BE2C (cell line): ENCODE measurements at places on chromosomes 7 and 10.

DNA sequence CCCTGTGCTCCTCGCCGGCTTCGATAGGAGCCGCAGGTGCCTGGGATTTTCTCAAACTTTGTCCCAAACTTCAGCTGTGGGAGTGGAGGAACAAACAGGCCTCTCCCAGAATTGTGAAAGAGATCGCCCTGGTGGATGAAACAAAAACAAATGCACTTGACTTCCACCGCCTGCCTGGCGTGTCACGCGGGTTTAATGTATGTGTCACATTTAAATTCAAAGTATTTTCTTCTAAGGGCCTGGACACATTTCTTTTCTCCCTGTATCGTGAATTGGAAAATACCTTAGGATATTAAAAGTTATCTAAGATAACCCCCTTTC is 694 bp upstream of the WASL start:
- DNase-seq: no peak

- peak; percentile 80 for DNase-seq
Measured at GRCh38 chr7:35519971-35520809, 174.7 kb downstream of the HERPUD2 start.

DNA sequence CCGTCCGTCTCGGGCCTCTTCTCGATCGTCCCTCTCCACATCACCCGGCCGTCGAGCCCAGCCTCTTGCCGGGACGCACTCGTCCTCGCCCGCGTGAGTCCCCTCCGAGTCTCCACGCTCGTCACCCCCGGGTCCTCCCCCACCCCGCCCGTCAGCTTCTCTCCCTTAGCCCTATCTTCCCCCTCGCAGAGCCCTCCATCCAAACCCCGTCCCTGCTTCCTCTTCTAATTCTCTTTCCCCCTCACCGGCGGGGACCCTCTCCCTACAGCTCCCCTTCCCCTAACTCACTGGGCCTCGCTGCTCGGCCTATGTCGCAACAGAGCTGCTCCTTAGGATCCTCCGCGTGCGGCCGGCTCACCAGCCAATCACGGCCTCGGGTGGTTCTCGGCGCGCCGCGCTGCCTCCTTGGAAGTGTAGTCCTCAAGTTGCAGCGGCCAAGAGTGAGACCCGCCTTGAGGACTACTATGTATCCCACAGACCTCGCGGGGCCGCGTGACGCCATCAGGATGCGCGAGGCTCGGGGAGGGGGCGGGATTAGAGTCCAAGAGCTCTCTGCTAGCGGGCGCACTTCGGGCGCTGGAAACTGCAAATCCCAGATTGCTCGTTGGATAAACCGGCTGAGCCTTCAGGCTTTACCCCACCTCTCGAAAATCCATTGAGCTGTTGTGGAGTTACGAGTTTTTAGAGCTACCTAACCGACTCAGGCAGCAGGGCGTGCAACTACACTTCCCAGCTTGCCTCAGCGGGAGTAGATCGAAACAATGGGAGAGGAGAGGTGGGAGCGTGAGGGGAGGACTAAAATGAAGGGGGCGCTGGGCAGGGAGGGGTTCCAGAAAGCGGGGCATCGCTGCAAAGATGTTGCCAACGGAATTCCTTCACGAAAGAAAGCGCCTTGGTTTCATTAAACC is at the start of gene ABCF2:
Gene ABCF2 (minus strand): TSS at position 331 of the 908 bp plus-strand sequence. CDS start 747 bp downstream, outside the sequence.
- DNase-seq: peak; percentile 99

- DNase-seq: no peak
Measured at GRCh38 chr10:127276794-127277462, 80.5 kb upstream of the INSYN2A start.

- no peak for DNase-seq
Measured at GRCh38 chr7:140074780-140075179, 12.0 kb upstream of the PARP12 start.

DNA sequence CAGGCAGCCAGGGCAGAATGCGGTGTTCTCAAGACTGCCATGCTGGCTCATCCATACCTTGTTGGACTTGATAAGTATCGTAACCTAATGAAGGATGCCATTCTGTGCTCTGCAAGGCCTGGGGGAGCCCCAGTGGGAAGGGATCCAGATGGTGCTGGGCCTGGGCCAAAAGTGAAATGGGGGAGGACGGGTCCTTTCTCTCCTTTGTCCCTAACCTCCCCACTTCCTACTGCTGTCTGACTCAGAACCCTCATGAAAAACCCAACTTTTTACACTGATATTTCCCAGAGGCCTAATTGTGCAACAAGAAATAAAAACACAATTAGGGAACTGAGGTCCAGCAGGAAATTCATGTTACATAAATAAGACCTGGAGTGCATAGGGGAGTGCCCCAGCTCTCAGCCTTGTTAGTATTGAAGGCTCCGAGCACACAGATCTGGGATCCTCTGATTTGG is 193.7 kb upstream of the SVIL start:
- no peak for DNase-seq

DNA sequence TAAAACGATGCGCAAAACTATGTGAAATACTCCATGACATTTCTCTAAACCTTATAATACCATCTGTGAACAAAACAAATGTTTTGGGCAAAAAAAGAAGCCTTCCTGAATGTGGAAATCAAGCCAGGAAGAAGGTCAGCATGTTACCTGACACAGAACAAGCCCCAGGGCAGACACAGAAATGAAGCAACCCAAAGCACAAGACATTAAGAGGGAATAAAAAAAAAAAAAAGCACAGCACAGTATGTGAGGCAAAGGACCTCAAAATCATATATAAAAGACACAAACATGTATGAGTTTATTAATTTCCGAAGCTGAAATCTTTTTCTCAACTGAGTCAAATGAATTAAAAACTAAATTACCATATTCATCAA is 161.8 kb downstream of the SKIDA1 start:
- no peak for DNase-seq

- no peak for DNase-seq
Measured at GRCh38 chr7:36185756-36186155, 32.7 kb downstream of the EEPD1 start.

GRCh38 chr7:139993169-139993568 is 69.6 kb downstream of the PARP12 start:
- DNase-seq: no peak

- no peak for DNase-seq
Measured at GRCh38 chr7:88355011-88355410, 48.3 kb upstream of the STEAP4 start.

DNA sequence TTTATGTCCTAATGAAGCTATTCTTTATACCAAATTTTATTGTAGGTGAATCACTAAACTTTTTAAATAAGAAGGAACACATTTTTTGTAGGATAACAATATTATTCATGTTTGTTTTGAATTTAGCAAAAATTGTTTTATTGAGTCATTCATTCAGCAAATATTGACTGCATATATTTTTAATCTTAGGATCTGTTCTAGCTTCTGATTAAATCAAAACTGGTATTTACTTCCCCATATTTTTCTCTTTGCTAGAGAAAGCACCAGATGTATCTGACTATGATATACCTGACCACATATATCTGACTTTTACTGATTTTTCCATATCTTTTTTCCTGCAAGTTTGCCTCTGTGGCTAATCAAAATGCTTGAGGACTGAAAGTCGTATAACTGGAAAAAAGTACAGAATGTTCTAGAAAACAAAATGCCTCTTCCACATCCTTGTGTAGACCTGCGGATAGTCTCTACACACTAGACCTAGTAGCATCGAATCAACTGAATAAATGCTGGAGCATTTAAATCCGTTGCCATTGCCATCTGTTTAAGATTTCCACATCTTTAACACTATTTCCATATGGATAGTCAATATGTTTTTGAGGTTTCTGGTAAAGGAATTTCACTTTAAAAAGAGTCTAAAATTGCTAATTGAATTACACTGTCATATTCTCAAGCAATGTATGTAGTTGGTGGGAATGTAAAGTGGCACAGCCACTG is 594.7 kb downstream of the KCNMA1 start:
- DNase-seq: no peak

DNA sequence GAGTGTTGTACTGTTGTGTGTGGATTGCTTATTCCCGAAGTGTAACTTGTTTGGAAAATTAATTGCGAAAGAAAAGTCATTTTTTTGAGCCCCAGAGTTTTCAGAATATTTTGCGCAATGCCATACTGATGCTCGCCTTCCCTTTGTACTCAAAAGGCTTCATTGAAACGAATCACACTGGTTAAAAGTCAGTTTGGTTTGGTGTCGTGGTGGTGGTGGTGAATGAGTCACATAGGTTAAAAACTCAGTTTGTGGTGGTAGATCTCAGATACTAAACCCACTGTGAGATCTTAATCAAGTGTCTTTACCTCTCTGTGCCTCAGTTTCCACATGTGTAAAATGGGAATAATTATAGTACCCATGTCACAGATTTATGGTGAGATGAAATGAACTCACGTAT is 61.1 kb upstream of the IL6 start:
- no peak for DNase-seq

GRCh38 chr7:105462765-105463420 is 59.2 kb downstream of the PUS7 start:
- no peak for DNase-seq

- DNase-seq: no peak
Measured at GRCh38 chr7:135366843-135367508, 133.3 kb downstream of the STRA8 start.

- no peak for DNase-seq
Measured at GRCh38 chr7:125561006-125561405, 631.4 kb upstream of the POT1 start.

GRCh38 chr7:158648787-158649186 is 55.8 kb downstream of the NCAPG2 start:
- no peak for DNase-seq
